ENCODE measurements at places on chromosomes 12 and 14.

GRCh38 chr14:49447540-49448107 lies 138.6 kb downstream of the RPS29 start:
- DNase-seq = no peak

- no peak for DNase-seq
Measured at GRCh38 chr14:61064856-61065255, 83.8 kb downstream of the SLC38A6 start.

DNA sequence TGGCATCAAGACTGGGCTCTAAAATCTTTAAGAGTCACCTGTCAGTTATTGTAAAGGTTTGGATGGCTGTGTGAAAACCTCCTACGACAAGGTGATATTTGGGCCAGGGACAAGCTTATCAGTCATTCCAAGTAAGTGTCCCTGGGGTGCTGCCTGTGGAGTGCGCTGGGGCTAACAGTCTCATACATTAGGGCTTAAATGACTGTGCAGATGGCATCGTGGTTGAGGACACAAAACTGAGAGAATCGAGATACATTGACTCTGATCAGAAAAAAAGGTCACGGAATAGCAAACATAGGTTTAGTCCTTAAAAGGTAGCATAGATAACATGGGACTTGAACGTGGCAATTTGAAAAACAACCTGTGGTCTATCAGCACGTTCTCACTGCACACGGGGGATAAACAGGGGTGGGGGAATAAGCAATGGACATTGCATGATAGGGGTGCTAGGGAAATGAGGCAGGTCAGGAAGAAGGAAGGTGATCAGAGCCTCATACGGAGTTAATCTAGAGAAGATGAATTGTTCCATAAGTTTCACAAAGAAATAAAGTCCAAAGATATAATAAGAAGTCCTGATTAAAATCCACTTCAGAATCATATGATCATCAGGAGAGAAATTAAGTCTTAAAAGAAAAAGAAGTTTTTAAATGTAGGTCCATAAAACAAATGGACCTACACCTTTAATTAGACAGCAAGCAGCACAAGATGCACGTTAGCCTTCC lies 100.3 kb downstream of the DAD1 start:
- no peak for DNase-seq

DNA sequence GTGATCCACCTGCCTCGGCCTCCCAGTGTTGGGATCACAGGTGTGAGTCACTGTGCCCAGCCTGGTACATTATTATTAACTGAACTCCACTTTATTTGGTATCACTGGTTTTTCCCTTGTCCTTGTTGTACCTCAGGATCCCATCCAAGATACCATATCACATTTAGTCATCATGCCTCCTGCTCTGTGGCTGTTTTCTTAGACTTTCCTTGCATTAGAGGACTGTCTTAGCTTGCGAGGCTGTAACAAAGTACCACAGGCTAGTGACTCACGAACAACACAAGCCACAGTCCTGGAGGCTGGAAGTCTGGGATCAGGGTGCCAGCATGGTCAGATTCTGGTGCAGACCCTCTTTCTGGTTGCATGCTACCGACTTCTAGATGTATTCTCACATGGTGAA lies 12.2 kb downstream of the KLC1 start:
- no peak for DNase-seq

- no peak for DNase-seq
Measured at GRCh38 chr12:107805488-107806180, 31.1 kb downstream of the ASCL4 start.

DNA sequence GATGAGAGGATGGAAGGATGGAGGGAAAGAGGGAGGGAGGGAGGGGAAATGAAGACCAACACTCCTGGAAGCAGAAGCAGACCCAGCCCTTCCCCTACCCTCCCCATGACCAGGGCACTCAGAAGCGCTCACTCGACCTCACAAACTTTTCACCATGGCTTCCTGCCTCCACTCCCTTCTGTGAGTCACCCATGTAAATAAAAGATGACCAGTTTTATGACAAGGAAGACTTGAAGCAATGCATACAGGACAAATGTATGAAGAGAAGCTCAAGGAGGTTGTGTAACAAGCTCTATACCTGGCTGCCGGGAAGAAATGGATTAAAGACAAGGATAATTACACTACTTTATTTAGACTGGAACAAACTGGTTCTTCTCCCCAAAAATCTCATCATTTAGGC lies 63.8 kb downstream of the CDC42BPB start:
- no peak for DNase-seq

DNA sequence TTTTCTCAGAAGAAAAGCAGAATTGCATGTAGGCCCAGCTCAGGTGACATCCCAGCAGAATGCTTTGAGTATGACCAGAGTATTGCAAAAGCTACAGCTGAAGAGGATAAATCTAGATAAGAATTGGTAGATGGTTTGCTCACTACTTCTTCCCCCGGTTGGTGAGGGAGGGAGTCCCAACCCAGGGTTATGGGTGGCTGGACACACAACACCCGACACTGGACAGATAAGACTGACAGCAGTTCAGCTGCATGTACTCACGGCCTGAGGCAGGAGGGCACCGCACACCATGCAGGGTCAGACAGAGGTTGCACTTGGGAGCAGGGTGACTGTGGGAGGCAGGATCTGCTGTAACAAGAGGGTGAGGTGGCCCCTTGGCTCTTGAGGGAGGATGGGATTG lies 1.7 kb upstream of the CLEC4C start:
- no peak for DNase-seq

- peak; percentile 5 for DNase-seq
Measured at GRCh38 chr12:29725587-29726320, 58.0 kb downstream of the TMTC1 start.

- peak; percentile 30 for DNase-seq
Measured at GRCh38 chr14:59199614-59200013, 11.1 kb downstream of the DAAM1 start.

DNA sequence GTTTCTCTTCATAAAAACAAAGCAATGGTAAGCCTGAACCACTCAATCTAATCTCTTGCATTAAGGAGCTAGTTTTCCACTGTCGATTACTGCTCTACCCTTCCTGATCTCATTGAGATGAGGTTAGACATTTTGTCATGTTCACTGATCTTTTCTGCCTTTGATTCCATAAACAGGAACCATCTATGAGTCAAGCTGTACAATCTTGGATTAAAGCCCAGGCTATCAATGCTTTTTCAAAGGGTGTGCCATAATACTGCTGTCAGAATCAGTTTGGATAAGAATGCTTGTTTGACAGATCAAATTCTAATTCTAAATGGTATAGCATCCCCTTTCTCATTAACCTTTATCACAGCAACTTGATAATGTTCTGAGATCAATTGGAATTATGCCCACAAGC lies 16.1 kb downstream of the GRIP1 start:
- DNase-seq = peak; percentile 87

GRCh38 chr14:93369713-93370266 lies 22.8 kb downstream of the COX8C start:
- no peak for DNase-seq

- DNase-seq = no peak
Measured at GRCh38 chr12:132309596-132310086, 19.7 kb downstream of the GALNT9 start.

- no peak for DNase-seq
Measured at GRCh38 chr14:50475460-50475859, 56.9 kb downstream of the MAP4K5 start.

GRCh38 chr14:78968265-78968664 lies 798.1 kb downstream of the NRXN3 start:
- no peak for DNase-seq

GRCh38 chr12:110234755-110235154 lies 46.3 kb upstream of the ATP2A2 start:
- no peak for DNase-seq

- no peak for DNase-seq
Measured at GRCh38 chr12:92259291-92259690, 113.6 kb upstream of the BTG1 start.

- DNase-seq = no peak
Measured at GRCh38 chr14:92154283-92154942, 32.6 kb downstream of the CPSF2 start.

- DNase-seq = no peak
Measured at GRCh38 chr12:32761716-32762115, 6.0 kb upstream of the YARS2 start.

- DNase-seq = no peak
Measured at GRCh38 chr12:10098791-10099190, at the start of gene CLEC1A. TSS of gene CLEC1A (minus strand) at chr12:10098985. CDS start at chr12:10098922, 63 bp downstream.

DNA sequence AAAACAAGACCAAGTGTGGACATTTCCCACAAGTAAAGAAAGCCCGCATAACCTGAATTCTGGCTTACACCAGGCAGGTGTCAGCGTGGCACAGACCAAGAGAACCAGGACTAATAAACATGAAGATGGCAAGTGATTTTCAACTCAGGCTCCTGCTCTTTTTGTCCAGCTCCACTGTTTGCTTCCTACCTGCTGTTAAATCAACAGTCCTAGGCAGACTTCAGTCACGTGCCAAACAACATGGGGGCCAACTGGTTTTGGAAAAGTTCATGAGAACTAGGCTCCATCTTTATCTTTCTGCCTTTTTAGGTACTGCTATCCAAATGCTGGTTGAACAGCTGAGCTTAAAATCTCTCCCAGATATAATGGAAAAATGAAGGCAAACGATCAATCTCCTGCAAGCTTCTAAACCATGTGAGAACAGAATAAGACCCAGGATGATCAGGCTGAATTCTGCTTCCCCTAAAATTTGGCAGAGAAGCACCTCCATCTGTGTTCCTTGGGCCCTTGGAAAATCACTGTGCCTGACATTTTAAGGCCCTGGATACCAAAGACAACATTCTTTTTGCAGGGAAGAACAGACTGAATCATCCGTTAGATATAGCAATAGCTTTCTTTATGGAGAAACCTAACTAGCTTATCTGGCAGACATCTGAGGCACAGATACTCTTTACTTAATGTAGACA lies 215.6 kb upstream of the USP15 start:
- DNase-seq = no peak

DNA sequence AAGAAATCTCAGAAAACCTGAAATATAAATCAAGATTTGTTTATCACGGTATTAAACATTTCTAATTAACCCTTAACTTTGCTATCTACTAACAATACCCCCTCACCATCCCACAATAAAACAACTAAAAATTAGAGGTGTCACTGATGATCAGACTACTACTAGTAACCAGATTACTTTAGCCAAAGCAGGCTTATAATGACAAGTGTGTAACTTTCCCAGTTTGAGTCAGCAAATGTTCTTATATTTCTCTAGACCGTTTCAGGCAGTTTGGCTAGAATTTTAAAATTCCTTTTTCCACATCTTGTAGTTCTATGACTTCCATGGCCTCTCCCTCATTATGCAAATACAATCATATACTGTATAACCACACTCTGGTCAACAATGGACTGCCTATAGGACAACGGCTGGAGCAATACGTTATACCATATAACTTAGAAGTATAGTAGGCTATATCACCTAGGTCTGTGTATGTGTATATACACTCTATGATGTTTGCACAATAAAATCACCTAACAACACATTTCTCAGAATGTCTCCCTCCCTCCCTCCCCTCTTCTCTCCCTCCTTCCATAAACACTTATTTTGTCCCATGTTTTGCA lies 102.1 kb downstream of the DENND5B start:
- DNase-seq = no peak

DNA sequence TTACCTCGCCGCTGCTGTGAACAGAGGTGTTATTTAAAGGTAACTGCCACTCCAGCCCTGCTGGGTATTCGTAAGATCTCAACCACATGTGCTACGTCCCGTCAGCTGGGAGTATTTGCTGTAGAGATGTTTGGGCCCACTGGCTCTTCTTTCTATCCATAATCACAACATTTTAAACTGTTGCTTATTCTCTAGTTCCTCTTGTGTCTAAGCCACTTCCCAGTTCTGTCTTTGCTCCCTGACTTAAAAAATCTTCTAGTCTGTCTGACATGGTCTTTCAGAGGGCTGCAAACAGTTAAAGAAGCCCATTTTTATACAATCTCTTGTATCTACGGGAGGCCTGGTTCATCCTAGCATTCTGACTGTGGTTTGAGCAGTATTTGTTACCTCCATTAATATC lies 33.2 kb upstream of the HELB start:
- no peak for DNase-seq

- DNase-seq = no peak
Measured at GRCh38 chr14:23932639-23933038, 20.9 kb upstream of the DHRS4 start.

- no peak for DNase-seq
Measured at GRCh38 chr12:46263140-46264016, 5.5 kb downstream of the SLC38A1 start.

DNA sequence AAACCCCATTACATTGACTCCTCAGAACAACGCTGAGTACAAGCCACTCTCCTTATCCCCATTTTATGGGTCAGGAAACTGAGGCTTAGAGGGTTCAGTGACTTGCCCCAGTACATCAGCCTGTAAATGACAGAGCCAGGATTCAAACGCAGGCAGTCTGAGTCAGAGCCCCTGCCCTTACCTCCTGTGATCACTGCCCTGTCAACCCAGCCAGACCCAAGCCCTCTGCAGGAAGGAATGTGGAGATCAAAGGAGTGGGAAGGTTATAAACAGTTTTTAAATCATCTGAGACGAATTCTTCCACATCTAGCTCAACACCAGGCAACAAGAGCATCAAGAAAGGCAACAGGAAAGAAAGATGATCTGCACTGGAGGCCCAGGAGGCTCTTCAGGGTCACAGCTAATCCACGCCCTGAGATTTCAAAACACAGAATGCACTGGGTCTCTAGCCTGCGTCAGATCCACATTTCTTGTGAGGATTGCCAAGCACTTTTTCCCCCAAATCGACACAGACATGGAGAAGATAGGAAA lies 38.5 kb downstream of the SPTB start:
- no peak for DNase-seq

- DNase-seq = no peak
Measured at GRCh38 chr14:67569651-67570290, 30.3 kb downstream of the PIGH start.

DNA sequence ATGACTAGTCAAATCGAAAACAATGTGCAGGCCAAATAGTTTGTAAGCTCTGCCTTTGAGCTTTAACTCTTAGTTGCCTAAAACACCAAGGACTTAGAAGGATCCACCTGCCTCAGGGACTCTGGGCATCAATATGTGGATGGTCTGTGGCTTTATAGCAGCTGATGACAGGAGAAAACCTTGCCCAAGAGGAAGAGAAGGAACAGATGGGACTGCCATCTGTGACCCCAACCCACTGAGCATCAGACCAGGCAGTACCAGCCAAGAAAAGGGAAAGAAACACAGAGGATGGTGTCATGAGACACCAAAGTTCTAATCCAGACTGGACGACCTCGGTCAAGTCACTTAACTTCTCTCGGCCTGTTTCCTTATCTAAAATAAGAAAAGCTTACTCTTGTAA lies 12.7 kb downstream of the TGFB3 start:
- DNase-seq = peak; percentile 56
